Activated CD4-positive, alpha-beta T cell treated with anti-CD3 and anti-CD28 coated beads, Interleukin-2, amount 50 U/mL, for 1 hour (primary cell): ENCODE measurements at places on chromosomes 2 and 18.

DNA sequence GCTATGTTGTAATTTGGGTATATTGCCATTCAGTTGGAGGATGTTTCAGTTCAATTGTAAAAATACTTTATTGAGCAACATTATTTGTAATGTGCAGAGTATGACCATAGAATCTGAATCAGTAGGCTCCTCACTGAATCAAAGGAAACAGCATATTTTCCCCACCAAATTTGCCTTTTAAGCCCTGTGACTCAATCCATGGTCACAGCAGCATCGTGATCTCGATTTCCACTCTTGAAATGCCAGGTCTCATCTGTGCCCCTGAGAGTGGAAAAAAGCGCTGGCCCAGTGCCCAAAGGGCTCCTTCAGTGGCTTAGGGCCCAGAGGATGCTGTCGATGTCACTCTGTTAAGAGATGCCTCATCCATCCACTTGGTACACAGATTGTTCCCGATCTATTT is 57.5 kb downstream of the FHOD3 start:
- no peak for DNase-seq

GRCh38 chr2:170341684-170342623 is 164.0 kb downstream of the MYO3B start:
- no peak for DNase-seq

- DNase-seq = no peak
These were observed 48.7 kb downstream of the SOWAHC start for GRCh38 chr2:109662889-109663288.

- no peak for DNase-seq
These were observed 1263.4 kb downstream of the DSC3 start for GRCh38 chr18:29779096-29779495.

DNA sequence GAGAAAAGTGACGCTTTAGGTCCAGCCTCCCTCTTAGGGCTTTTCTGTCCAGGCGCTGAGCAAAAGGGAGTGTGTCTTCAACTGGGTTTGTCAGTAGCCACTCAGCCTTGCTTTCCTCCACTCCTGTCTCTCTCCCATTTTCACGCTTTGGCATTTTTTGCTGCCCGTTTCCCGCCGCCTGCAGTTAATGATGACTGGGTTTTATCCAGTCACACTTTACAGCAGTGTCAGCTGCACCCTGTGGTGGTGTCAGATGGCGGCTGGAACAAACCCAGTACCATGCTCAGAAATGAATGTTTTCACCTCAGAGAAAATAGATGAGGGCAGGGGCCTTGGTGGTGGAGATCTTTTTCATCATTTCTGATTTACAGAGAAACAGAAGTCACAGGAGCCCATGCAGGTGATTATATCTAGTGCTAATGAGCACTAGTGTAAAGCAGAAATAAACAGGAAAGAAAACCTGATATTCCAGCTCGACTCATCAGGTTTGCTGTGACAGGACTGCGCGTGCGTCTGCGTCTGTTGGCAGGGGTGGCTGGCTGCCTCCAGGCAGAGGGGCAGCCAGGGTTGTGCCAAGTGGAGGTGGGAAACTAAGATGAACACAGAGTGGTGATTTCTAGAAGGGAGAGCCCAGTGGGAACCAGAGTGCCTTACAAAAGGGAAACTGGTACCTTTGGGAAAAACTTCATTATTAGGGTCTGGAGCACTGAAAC is 139.9 kb downstream of the TANC1 start:
- no peak for DNase-seq

DNA sequence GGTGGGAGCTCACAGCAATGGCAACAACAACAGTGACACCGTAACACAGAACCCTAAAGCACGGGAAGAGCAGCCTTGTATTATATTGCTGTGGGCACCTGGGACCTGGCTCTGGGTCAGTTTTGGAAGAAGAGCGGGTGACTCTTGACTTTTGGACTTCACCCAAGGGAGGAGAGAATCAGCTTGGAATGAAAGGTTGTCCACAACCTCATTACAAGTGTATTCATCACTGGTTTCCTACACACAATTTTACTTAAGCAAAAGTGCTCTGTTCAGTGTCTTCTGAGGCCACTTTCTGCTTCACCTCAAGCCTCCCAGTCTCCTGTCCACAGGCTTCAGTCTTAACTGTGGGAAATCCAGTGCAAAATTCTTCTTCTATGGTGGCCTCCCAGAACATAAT is 263.8 kb downstream of the KCNE4 start:
- no peak for DNase-seq

- no peak for DNase-seq
These were observed 86.5 kb upstream of the TTC39C start for GRCh38 chr18:23927821-23928746.

DNA sequence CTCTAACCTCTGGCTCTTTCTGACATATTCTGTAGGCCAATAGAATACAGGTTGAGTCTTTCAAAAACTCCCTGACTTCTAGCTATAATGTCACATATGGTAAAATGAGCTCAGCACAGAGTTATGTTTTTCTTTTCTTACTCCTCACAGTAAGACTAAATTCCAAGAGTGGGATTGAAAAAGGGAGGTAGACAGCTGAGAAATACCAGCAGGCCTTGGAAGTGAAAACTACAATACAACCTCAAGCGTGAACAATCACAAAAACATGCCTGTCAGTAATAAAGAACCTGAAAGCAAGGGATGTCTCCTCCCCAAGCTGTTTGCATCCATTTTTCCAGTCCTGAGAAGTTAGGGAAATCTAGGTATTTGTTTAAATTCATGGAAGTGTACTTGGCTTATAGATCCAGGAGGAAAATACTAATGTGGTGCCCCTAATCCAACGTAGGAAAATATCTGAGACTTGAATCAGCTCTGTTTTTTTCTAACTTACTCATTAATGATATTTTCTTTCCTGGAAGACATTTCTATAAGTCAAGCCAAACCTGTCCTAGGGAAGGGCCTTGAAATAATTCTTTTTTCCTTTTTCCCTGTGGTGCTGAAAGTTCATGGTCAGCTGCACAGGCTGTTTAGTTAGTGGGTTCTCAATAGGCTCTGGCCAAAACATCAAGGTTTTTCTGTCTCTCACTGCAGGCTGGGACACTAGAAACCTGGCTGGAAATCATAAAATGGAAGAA is 167.9 kb upstream of the SPATS2L start:
- DNase-seq = no peak

DNA sequence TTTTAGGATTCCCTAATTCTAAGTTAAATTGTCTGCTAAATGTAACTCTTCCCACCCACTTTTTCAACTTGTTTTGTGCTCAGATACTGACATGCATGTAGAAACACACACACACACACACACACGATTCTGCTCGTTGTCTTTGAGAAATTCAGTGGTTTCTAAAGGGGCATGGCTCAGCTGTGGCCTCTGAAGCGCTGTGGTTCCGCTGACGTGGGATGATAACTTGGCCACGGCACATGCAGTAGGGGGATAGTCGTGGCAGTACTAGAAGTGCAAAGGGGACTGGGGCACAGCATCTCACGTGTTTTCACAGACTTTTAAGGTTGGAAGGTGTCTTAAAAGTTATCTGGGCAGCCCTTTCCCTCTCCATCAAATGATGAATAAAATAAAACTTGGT is 18.4 kb downstream of the CASP10 start:
- no peak for DNase-seq

- DNase-seq = no peak
These were observed 51.5 kb upstream of the CDH19 start for GRCh38 chr18:66655407-66655806.

DNA sequence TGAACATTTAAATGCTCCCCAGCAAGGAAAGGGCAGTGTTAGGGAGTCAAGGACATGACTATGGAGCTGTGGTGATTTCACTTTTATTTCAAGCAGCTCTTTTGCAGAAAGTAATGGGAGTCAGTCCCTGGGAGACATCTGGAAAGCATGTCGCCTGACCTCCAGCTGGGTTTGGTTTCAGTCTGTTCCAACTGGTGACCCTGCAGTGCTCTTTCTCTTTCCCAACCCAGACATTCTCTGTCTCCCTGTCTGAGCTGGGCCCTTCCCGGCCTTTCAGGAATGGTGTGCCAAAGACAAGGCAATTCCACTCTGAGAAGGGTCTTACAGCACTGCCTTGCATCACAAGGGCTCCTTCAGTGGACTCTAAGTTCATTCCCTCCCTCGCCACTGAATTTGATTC is 323.2 kb downstream of the OSR1 start:
- no peak for DNase-seq

DNA sequence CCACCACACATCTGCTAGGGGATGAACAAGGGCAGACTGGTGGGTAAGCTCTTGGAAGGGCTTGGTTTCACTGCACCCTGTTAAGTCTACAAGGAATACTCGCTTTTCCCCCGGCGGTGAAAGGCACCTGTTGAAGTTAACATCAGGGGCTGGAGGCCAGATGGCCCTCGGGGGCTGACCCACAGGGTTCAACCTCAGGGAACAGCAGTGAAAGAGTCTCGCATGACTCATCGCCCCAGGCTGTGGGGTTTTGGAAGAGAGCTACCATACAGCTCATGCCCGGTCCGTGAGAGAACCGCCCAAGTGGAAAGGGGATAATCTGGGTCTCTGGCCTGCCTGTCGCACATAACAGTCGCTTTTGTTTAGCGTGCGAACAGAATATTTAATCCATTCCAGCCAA is 748.0 kb downstream of the DPP10 start:
- DNase-seq = no peak

- no peak for DNase-seq
These were observed 9.5 kb downstream of the SLC1A4 start for GRCh38 chr2:64998658-64999061.

DNA sequence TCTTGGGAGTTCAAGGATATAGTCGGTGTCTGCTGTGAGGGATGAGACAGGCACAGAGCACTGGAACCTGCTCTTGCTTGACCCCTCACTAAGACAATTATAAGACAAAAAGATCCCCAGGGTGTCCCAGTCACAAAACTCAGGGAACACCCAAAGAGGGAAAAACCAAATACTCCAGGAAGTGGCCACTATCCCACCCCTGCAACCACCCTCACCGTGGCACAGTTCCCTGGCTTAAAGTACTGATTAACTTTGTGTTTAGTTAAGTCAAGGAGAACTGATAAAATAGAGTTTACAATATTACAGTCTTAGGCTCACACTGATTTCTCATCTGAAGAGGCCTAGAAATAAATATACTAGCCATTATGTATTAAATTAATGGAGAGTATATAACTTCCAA is 13.5 kb downstream of the IL36B start:
- DNase-seq = no peak

DNA sequence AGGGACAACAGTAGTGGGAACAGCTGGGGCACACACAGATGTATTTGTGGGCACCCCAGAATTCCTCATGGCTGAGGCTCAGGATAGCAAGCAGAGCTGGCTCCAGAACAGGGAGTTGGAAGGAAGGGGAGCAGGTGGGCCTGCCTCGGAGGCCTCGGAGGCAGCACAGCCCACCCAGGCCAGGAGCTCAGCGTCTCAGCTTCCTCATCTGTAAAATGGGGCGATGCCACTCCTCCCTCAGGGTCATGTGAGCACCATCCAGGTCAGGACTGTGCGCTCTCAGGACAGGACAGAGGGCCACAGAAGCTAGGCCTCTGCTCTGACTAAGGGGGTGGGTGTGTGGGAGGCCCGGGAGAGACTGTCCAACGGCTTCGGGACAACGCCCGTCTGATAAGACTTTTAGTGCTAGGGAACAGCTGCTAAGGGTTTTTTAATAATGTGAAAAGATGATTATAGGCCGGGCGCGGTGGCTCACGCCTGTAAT is 106.2 kb downstream of the HDAC4 start:
- no peak for DNase-seq

DNA sequence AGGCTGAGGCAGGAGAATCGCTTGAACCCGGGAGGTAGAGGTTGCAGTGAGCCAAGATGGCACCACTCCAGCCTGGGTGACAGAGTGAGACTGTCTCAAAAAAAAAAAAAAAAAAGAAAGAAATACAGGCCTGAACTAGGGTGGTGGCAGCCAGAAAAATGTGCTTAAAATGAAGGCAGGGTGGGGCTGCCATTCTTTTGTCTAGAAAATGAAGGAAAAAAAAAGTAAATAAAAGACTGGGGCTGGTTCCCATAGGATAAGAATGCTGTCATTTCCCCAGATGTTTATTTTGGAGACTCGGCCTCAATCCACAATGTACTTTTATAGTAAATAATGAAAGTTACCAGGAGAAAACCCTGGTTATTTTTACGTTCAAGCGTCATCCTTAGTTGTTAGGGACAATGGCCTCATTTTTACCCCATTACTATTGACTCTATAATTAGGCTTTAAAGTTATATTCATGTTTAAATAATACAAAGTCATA is 58.9 kb downstream of the ATP8B1 start:
- DNase-seq = no peak

DNA sequence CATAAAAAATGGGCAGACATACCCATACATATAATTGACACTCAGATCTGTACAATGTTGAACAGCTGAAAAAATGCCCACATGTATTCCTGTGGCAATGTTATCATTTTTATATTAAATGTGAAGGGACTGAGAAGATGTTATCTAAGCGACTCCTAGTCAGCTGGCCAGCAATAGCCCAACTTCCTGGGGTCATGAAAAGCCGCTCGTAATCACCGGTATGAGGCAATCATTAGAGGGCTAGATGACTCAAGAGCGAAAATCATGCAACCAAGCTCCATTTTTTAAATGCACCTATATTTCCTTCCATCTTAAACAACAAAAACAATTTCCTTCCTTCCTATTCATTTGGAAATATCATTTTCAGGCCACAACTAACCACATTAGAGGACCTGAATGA is 274.6 kb upstream of the CCDC68 start:
- DNase-seq = no peak

GRCh38 chr2:135424849-135425248 is 106.2 kb downstream of the ZRANB3 start:
- no peak for DNase-seq

- no peak for DNase-seq
These were observed at the start of gene RAB17 for GRCh38 chr2:237590272-237591140. Gene RAB17, minus strand, starts transcription at chr2:237590734. Its CDS starts 4,580 bp downstream, at chr2:237586154.

DNA sequence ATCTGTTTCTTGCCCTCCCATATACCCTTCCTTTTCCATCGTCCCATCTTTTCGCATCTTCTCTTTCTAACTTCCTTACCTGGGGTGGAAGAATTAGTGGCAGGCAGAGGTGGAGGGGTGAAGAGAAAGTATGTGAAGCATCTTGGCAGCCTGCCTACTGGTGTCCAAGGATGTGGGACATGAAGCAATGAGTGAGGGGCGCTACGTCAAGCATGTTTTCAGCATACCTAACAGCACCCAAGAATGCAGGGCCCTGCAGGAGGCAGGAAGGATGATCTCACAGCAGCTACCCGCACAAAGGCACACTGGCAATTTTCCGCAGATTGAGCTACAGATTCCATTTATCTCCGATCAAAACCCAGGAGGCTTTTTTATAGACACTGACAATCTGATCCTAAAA is 42.2 kb downstream of the METTL4 start:
- no peak for DNase-seq
